ENCODE measurements at places on chromosomes 12 and 14. TPM values are rescaled to one million over a fixed set of nuclear protein-coding genes. Genes with fewer than 3 reads are reported as not detected.

DNA sequence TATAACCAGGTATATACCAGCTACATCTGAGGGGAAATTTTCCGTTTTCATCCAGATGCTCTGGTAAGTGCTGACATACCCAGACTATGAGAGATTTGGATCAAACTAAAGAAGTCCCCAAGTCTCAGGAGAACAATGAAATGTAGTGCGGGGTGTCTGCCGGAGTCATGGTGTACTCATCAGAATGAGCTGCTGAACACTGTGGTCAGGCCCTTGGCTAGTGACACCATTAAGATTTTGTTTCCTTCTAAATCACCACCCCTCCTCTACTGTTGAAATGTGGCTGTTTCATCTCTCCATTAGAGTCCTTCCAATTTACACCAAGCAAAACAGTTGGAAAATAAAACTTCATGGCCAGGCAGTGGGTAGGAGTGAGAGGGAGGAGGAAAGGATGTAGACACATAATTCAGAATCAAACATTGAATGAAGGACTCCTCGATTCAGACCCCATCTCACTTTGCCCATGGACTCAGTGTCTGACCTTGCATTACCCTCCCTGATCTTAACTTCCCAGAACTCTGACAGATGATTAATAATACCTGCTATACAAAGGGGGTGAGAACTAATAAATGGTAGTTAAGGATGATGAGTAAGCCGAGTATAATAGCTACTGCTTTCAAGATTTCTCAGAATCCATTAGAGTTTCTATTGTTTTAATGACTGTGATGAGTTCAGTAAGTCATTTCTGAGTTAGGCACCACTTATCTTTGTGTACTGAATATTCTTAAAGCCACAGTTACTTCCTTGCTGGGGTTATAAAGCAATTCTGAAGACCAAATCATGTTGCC lies 127.4 kb downstream of the CRADD start:
- no peak for DNase-seq

GRCh38 chr14:33642691-33643244 lies 308.1 kb downstream of the EGLN3 start:
- no peak for DNase-seq

GRCh38 chr12:3595721-3596120 lies 104.7 kb downstream of the PRMT8 start:
- no peak for DNase-seq

- no peak for DNase-seq
These were observed 10.6 kb downstream of the TMED10 start for GRCh38 chr14:75165586-75166391.

DNA sequence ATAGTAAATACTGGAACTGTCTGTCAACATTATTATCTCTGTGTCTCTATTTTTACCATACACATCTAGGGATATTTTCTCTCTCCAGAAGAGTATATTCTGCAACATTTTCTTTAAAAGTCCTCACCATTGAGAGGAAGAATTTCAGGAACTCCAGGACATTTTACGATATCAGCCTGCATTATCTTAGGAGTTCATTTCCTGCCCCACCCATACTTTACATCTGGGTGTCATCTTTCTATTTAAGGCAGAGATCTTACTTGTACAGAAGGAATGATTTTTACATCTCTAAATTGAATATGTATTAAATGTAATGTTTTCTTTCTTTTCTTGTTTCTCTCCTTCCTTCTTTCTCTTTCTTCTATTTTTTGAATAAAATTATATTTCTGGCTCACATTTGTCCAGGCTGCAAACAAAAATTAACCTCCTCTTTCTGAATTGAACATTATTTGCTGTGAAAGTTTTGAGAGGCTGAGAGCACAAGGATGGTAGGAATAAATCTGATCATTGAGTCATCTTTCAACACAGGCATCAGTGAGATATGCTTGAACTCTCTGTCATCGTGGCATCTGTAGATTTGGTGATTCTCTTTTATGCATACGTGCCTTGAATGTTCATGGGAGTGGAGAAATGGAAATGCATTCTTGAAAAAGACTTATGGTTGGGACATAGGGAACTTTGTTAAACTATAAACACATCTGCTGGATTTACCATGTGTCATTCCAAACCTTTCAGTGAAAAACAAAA lies 753.6 kb downstream of the SLC16A7 start:
- no peak for DNase-seq

DNA sequence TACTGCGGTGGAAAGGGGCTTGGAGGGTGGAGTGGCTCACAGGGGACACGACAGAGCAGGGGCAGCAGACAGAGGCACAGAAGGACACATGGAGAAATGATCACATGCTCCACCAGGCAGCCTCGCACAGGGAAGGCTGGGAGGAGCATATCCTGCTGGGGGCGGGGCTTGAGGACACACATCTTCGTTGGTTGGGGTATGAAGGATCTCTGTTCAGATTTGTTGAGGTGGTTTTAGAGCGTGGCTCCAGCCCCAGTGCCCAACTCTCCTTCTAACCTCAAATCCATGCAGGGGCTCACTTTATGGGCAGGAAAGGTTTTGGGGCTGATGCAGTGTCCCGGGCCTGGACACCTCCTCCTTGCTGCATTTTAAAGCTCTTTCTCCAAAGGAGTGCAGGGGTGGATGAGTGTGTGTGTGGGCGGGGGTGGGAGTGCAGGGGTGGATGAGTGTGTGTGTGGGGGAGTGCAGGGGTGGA lies 733 bp upstream of the P3H3 start:
- DNase-seq = peak; percentile 56

- DNase-seq = no peak
These were observed 62.5 kb downstream of the BCL2L14 start for GRCh38 chr12:12133259-12133658.

Gene LRRK2
- total RNA-seq = 32.2 TPM

Gene BMP4
- total RNA-seq = 2.3 TPM

Gene C14orf132
- total RNA-seq = 0.53 TPM

Gene CLEC4C
- not detected for total RNA-seq

Gene ACVRL1
- total RNA-seq = not detected

Measured in naive thymus-derived CD4-positive, alpha-beta T cell (primary cell).